Cerebellar cortex (tissue), 1 donor: ENCODE measurements at places on chromosomes 7 and 10.

DNA sequence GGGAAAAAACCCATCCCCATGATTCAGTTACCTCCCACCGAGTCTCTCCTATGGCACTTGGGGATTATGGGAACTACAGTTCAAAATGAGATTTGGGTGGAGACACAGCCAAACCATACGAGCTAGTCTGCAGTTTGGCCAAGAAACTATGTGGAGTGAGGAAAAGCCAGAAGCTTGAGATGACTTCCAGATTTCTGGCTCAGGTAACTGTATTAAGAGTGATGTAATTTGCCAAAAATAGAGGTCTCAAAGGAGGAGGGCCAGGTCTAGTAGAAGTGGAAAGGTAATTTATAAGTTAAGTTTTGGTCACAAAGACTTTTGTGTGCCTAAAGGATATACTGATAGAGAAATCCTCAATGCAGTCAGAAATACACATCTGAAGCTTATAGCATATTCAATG, 279.7 kb upstream of the MGMT start:
- DNase-seq = no peak

DNA sequence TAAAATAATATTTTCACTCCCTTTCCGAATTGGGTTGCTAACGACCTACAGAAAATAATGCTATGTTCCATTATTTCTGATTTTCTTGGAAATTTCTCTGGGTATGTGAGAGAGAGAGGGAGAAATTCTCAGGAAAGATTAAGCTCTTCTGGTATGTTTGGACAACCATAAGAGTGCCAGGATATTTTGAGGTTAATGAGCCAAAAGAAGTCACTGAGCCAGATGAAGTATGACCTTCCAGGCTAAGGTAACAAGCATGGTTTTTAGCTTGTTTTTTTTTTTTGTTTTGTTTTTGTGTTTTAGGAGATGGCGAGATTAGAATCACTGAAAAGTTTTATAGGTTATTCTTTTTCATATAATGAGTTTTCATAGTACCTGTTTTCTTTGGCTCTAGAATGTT, 171.0 kb upstream of the FOXP2 start:
- DNase-seq = no peak

GRCh38 chr10:129760003-129760315, 204.1 kb downstream of the EBF3 start:
- DNase-seq = no peak

DNA sequence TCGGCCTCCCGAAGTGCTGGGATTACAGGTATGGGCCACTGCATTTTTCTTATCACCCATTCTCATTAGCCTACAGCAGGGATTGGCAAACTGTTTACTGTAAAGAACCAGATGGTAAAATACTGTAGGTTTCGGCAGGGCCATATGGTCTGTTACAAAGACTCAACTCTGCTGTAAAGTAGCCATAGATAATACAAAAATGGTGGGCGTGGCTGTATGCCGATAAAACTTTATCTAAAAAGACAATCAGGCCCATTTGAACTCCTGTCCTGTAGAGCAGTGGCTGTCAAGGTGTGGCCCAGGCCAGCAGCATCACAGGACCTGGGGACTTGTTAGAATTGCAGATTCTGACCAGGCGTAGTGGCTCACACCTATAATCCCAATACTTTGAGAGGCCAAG, 134.3 kb downstream of the CUX1 start:
- DNase-seq = no peak

DNA sequence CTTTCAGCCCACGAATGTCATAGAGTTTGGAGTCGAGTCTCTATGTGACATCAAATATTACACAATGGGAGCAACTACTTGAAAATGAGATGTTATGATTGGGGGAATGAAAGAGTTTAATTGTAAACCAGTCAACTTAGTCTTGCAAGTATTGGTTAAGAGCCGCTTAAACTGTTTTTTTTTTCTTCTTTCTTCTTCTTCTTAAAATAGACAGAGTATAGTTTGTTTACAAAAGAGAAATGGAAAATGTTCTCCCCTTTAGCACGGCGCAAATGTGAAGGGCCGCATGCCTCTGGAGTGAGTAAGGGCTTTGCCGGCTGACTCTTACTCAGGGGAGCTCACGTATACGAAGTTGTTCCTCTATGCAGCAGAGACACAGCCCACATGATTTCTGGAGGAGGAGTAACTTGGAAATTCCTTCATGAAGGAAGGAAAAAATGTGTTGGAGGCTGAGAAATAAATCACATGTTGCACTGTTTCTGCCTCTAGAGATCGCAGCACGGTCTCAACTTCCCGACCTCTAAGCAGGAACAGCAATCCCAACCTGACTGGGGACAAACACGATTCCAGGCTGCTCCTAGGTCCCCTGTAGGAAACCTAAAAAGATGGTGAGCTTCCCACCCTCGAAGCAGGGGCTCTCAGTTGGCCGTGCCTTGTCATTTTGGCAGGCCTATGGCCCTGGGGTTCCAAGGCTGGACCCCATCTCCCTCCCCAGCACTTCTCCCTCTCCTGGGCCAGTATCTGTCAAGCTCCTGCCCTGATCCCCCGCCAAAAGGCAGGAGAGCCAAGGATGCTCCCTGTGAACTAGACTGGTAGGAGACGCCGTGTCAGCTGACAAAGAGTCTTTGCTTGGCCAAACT, 44.8 kb downstream of the MYOF start:
- DNase-seq = peak; percentile 91

- DNase-seq = no peak
Observed at GRCh38 chr10:132627666-132628531, 90.3 kb downstream of the INPP5A start.

- DNase-seq = no peak
Observed at GRCh38 chr10:45371560-45371959, 2.5 kb upstream of the ALOX5 start.

DNA sequence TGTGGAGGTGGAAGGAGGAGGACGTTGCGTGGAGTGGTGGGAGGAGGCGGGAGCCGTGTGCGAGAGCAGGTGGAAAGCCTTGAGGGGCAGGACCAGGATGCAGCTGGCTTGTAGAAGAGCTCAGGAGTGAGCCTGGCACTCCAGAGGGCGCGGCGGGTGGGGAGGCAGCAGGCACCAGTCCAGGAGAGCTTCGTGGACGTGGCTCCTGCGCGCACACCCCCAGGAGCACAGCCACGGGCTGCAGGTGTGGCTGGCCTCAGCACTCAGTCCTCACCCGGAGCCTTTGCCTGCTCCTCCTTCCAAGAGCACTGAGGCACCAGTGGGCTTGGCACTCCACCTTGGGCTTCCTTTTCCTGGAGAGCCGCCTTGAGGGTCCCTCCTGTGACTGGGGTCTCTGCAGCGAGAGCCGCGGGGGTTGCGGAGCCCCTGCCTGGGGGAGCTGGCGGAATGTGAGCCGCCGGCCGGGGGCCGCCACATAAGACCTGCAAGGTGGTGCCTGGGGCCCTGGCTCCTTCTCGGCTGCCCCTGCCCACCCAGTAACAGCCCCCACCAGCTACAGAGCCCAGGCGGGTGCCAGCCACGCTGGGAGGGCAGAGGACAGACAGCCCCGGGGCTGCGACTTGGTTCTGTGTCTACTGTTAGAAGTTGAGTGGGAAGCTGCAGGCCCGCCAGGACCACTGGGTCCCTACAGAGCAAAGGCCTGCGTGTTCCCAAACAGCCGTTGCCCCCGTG, 11.1 kb downstream of the MAFK start:
- no peak for DNase-seq

GRCh38 chr7:80521809-80522208, 9.9 kb upstream of the GNAT3 start:
- no peak for DNase-seq

DNA sequence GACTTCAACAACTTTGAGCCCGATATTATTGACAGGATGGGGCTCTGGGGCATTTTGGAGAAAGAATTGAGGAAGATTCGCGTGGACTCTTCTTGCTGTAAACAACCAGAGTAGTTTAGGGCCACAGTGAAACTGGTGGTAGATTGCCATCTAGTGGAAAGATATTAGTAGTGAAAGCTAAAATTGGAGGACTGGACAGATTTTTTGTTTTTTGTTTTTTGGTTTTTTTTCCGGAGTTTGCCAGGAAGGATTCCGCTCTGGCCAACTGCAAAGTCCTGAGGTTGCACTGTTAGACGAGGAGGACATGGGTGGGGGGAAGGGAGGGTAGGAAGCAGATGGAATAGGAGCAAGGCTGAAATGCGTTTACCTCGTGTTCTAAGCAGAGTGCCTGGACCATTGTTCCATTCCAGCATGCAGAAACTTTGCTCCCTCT, 11.7 kb downstream of the NOBOX start:
- DNase-seq = peak; percentile 63

- no peak for DNase-seq
Observed at GRCh38 chr10:130691776-130692175, 555.6 kb downstream of the GLRX3 start.

DNA sequence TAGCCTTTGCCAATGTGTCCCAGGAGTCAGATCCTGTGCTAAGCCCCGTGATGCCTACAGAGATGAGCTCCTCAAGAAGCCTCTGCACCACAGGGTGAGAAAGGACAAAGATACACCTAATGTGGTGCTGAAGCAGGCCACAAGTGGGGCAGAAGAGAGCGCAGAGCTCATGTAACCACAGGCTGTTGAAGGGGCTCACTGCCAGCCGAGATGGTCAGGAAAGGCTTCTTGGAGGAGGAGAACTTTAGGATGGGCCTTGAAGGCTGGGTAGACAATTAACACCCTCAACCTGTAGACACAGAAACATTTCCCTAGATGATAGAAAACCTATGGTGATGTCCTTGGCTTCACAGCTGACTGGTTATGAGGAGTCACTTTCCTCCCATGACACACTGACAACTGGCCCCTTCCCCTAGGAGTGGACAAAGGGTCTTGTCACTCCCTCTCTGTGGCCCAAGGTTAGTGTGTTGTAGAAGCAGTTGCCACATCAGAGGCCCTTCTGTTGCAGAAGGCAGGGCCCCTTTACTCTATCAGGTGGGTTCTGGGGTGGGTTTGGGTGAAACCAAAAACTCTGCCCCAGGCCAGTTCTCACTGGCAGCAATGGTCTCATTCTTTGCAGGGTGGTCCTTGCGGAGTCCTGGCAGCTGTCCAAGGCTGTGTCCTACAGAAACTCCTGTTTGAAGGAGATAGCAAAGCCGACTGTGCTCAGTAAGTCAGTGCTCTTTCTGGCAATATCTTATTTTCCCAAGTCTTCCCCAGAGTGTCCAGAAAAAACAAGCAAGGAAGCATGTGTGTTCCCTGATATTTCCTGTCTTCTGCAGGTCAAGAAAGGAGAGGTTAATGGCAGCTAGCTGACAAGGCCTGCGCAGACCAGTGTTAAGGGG, 69.2 kb downstream of the MINDY4 start:
- no peak for DNase-seq

DNA sequence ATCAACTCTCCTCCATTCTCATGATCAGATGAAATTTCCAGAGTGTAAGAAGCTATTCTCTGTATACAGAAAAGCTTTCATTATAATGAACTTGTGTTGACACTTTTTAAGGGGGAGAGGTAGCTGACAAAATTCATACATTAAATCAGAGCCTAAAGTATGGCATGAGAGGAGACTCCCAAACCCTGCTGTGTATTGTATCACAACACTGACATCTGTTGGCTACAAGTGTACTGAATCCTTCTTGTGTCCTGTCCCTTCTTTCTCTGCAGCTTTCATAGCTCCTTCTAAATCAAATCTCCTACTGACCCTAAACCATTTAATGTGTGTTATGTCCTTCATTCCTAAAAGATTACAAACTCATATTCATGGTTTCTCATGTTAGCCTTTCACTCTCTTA, 70.9 kb downstream of the GCC1 start:
- DNase-seq = peak; percentile 45

GRCh38 chr7:107932805-107933204, 41.8 kb downstream of the DLD start:
- DNase-seq = no peak

GRCh38 chr10:15624401-15625196, 95.1 kb downstream of the ITGA8 start:
- DNase-seq = no peak

GRCh38 chr7:157769086-157769485, 432.3 kb downstream of the DNAJB6 start:
- no peak for DNase-seq
